ENCODE measurements at places on chromosomes 6 and 20.

- H3K27me3 ChIP-seq = peaks cover 14% of the 10 kb centered on the region
- H3K4me3 ChIP-seq = no peak overlapping the region
- DNase-seq = no peak
Measured at GRCh38 chr6:34157236-34157830, 11.4 kb upstream of the GRM4 start.

GRCh38 chr6:11409371-11409770 lies 128.2 kb upstream of the TMEM170B start:
- H3K27me3 ChIP-seq = no peaks in the 10 kb centered on the region
- H3K36me3 ChIP-seq = no peaks in the 10 kb centered on the region
- no peak for DNase-seq
- H3K27ac ChIP-seq = no peak overlapping the region
- H3K4me3 ChIP-seq = no peak overlapping the region

GRCh38 chr6:166620478-166621113 lies 6.5 kb downstream of the RPS6KA2 start:
- H3K4me1 ChIP-seq = no peaks in the 10 kb centered on the region
- H3K4me3 ChIP-seq = no peak overlapping the region
- no peaks in the 10 kb centered on the region for H3K36me3 ChIP-seq
- no peak overlapping the region for H3K27ac ChIP-seq
- no peak for DNase-seq

GRCh38 chr20:1965520-1966351 lies 28.1 kb downstream of the PDYN start:
- H3K4me1 ChIP-seq = peaks cover 4% of the 10 kb centered on the region
- no peaks in the 10 kb centered on the region for H3K27me3 ChIP-seq
- H3K4me3 ChIP-seq = no peak overlapping the region
- H3K27ac ChIP-seq = no peak overlapping the region
- H3K36me3 ChIP-seq = no peaks in the 10 kb centered on the region

DNA sequence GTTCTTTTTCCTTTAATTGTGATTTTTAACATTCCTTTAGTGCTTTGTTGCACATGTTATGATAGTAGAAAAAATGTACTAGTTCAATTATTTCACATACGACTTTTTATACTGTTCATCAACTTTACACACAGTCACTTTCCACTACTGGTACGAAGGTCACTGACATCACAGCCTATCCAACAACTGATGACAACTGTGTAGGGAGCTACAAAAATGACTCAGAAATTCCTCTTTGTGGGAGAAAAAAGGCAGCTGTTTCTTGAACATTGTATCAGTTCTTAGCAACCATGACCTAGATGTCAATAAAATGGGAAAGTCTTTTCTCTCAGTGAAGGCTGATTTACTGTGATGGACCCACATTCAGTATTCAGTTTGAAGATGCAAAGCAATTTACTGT lies 7.0 kb upstream of the ID4 start:
- H3K27me3 ChIP-seq = no peaks in the 10 kb centered on the region
- no peak overlapping the region for H3K27ac ChIP-seq
- H3K4me3 ChIP-seq = no peak overlapping the region
- H3K36me3 ChIP-seq = no peaks in the 10 kb centered on the region

DNA sequence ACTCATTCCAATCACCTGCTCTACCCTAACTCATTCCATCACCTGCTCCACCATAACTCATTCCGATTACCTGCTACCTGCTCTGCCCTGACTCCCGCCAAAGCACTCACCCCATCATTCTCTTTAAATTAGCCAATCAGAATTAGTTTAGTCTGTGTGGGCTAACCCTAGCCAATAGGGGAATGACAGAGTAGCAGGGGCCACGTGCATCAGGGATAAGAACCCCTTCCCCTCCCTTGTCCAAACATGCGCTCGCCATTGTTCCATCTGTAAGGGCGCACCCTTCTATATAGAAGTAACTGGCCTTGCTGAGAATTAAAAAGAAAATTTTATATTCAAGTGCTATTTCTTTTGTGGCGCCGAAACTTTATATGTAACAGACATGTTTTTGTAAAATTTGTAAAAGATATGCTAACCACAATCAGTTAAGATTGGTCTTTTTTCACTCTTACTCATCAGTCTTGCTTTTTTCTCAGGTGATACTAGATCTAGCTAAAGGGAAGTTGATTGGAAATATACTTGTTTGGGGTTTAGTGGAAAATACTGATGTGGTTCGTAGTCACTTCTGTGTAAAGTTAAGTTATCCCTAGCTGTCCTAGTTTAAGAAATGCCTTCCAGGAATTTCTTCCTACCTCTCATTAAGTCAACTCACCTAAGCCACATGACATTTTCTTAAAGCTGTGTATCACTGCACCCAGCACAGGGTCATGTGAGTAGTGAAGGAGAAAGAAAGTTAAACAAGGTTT lies 16.5 kb downstream of the RTN4IP1 start:
- H3K27me3 ChIP-seq = no peaks in the 10 kb centered on the region
- DNase-seq = no peak
- no peaks in the 10 kb centered on the region for H3K4me1 ChIP-seq
- no peak overlapping the region for H3K4me3 ChIP-seq
- H3K27ac ChIP-seq = no peak overlapping the region
- H3K36me3 ChIP-seq = peaks cover 9% of the 10 kb centered on the region

- H3K27me3 ChIP-seq = no peaks in the 10 kb centered on the region
- H3K27ac ChIP-seq = no peak overlapping the region
- no peaks in the 10 kb centered on the region for H3K36me3 ChIP-seq
- no peak for DNase-seq
- no peak overlapping the region for H3K4me3 ChIP-seq
- H3K4me1 ChIP-seq = no peaks in the 10 kb centered on the region
Measured at GRCh38 chr6:55438203-55438602, 110.9 kb downstream of the GFRAL start.

GRCh38 chr20:21104921-21105320 lies 1.2 kb downstream of the LINC00237 start:
- H3K4me3 ChIP-seq = no peak overlapping the region
- no peaks in the 10 kb centered on the region for H3K36me3 ChIP-seq
- H3K27me3 ChIP-seq = peaks cover 72% of the 10 kb centered on the region

GRCh38 chr6:170081556-170081955 lies 209.3 kb downstream of the DLL1 start:
- no peak for DNase-seq
- no peaks in the 10 kb centered on the region for H3K27me3 ChIP-seq
- no peak overlapping the region for H3K27ac ChIP-seq
- no peak overlapping the region for H3K4me3 ChIP-seq
- no peaks in the 10 kb centered on the region for H3K36me3 ChIP-seq

- DNase-seq = no peak
- H3K4me1 ChIP-seq = no peaks in the 10 kb centered on the region
- no peak overlapping the region for H3K27ac ChIP-seq
Measured at GRCh38 chr20:38985060-38985459, 22.9 kb downstream of the DHX35 start.

DNA sequence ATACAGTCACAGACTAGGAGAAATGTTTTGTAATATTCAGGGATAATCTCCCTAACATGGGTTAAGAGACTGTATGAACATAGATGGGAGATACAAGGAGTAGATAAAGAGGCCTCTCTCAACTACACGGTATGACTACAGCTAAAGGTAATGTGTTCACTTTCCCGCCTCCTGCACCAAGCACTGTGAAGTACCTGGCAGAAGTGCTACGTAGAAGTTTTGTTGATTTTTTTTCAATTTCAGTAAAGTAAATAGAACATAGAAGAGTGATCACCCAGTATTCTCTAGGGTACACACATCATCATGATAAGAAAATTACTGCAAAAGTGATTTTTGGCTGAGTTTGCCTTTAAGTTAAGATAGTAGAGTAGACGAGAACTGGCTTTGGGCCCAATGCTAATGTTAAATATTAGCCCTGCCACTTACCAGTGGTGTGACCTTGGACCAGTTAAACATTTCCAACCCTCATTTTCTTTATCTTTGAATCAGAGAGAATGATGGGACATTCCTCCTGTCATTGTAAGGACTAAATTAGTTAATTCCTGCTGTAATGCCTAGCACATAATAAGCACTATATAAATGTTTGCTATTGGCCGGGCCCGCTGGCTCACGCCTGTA lies 183.6 kb downstream of the COL9A1 start:
- no peaks in the 10 kb centered on the region for H3K27me3 ChIP-seq
- no peak overlapping the region for H3K4me3 ChIP-seq
- no peaks in the 10 kb centered on the region for H3K4me1 ChIP-seq
- DNase-seq = no peak
- H3K27ac ChIP-seq = no peak overlapping the region

GRCh38 chr20:4161401-4162251 lies 146.3 kb upstream of the RNF24 start:
- DNase-seq = peak; percentile 19
- no peaks in the 10 kb centered on the region for H3K36me3 ChIP-seq
- H3K27me3 ChIP-seq = no peaks in the 10 kb centered on the region
- H3K4me3 ChIP-seq = no peak overlapping the region

GRCh38 chr20:53957451-53958172 lies 112.8 kb downstream of the BCAS1 start:
- no peak overlapping the region for H3K27ac ChIP-seq
- no peak for DNase-seq
- H3K27me3 ChIP-seq = no peaks in the 10 kb centered on the region
- H3K4me3 ChIP-seq = no peak overlapping the region
- no peaks in the 10 kb centered on the region for H3K4me1 ChIP-seq
